ENCODE measurements at places on chromosomes 3 and 15.
A peak's percentile ranks its signal among the peaks of the same experiment; 100 is the strongest.

GRCh38 chr3:99586701-99587100, 51.7 kb upstream of the COL8A1 start:
- DNase-seq: no peak

DNA sequence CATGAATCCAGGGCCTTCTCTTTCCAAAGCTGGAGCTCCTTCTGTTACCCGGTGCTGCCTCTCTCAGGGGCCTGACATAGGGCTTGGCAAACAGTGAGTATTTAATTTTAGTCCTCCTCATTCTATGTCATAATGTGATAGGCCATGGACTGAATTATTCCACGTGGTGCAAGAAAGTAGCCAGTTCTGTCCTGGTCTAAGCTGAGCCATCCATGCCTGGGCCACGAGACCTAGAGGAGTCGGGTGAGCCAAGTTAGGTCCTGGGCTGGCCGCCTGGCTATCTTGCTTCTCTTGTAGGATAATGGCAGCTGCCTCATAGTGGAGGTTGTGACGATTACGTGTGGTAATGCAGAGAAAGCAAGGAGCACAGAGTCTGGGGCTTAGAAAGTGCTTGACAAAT, 170.6 kb downstream of the FAM43A start:
- DNase-seq: no peak

DNA sequence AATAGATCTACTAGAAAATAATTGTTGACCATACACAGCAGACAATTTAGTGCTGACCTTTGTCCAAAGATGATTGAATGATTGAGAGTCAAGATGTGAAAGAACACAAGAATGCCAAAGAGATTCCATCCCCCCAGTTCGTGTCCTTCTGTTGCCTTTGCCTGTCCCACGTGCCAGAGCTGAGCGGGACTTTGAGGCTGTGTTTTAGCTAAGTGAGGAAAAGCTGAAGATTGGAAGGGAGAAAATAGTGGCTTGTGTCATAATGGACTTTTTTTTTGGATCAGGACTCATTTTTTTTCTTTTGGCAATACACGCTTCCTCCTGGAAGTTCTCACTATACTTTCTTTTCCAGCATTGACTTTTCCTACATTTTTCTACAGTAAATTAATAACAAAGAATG, 206.6 kb upstream of the MDFIC2 start:
- no peak for DNase-seq

DNA sequence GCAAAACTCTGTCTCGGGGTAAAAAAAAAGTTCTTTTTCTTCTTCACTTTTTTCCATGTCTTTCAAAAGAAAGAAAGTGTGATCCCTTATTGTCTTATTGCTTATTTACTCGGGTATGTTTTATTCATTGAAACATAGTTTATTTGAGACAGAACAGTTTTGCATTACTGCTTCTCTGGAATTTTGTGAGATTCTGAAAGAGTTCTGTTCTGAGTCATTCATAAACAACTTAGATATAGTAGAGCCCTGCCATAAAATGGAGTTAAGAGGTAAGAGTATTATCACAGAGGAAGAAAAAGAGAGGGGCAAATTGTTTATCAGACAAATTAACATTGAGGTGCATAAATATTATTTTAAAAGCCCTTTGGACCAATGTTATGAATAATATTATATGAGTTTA, 522.2 kb downstream of the ROBO2 start:
- no peak for DNase-seq

DNA sequence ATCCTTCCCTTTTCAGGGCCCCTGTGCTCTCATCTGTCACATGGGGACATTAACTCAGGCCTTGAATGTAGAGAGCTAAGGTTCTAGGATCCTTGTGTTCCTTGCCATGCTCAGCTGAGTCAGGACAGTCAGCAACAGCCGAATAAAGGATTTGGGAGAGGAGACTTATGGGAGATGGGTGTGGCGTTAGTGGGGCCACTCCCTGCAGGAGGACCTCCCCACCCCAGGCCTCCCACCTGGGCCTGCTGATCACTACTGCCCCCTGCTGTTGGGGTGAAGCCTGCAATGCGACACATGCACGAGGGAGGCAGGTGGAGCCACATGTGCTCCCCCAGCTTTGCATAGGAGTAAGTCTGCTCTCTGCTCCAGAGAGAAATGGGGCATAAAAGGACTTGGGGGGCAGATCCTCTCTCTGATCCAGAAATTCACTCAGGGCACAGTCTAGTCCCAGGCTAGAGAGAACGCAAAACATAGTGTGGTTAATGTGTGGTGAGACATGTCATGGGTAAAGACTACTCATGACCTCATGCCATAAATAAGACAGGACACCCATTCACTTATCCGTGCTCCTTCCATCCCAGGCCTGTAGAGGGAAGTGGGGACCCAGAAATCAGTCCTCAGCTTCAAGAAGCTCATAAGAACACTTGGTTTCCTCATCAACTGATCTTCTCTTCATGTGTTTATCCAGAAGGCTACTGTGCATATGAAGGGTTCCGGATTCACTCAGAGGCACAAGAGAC, 19.4 kb downstream of the RBP1 start:
- DNase-seq: no peak

DNA sequence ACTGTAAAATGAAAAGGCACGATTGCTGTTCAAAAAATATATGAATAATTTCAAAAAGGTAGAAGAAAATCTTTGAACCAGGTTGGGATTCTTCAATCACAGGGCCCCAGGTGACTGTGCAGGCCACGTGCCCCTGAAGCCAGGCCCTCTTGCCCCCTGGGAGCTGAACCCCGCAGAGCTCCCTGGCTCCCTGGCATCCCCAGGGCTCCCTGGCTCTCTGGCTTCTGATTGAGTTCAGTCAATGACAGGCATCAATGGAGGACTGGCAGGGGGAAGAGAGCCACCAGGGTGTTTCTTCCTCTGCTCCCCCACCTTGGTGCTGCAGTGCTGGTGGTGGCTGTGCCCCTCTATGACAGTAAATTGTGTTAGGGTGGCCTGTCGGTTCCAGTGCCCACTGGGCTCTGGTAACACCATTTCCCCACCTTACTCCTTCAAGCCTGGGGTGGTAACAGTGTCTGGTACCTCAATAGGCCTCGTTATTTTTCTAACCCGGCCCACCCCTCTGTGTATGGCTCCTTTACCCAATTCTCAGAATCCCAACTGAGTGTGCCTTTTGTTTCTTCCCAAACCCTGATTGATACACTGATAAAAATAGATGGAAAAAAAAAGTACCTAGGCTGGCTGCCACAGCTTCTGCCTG, 62.6 kb downstream of the STARD5 start:
- no peak for DNase-seq

DNA sequence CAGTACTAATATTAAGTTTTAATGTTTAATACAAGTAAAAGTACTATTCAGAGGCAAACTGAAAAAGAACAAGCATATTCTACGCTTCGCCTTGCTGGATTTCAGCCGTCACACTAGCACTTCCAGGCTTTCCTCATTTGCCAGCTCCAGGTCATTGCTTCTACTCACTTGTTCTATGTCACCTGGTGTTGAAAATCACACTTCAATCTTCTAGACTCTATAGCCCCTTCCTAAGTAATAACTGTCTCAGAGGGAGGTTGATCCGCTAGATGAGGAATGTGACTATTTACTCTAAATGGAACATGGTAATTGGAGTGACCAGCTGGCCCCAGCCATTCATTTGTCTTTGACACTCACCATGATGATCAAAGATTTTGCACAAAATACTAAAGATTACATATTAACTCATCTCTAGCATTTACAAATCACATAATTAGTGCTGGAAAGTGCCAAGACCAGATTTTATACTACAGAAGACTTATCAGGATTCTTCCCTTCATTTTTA, 92.0 kb downstream of the GAP43 start:
- DNase-seq: no peak

GRCh38 chr3:153293265-153293664, 131.2 kb downstream of the RAP2B start:
- no peak for DNase-seq

- no peak for DNase-seq
Measured at GRCh38 chr3:170055209-170055608, 17.4 kb downstream of the GPR160 start.

- DNase-seq: no peak
Measured at GRCh38 chr3:194685065-194685717, 492 bp upstream of the FAM43A start.

DNA sequence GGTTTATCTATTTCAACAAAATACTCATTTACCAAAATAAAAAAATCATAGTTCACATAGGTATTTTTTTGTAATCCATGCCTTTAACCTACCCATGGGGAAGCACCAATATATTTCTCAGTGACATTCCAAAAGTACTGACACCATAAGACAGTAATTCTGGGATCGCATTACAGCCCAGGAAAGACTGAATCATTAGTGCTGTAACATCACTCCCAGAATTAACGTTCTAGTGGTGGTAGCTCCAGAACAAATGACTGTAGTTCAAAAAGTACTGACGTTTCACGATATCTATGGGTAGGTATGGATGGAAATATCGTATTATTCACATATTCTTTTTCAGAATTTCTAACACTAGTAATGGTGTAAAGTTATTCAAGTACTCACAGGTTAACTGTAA, 54.3 kb upstream of the NEK10 start:
- DNase-seq: no peak

- peak; percentile 32 for DNase-seq
Measured at GRCh38 chr3:48429317-48429959, 448 bp downstream of the PLXNB1 start.

- no peak for DNase-seq
Measured at GRCh38 chr3:40800343-40800742, 275.6 kb downstream of the ZNF621 start.

- DNase-seq: no peak
Measured at GRCh38 chr15:99566157-99566897, 543 bp downstream of the MEF2A start.

- DNase-seq: no peak
Measured at GRCh38 chr3:78881501-78881900, 886.3 kb downstream of the ROBO1 start.

GRCh38 chr3:184734903-184735701, 23.2 kb upstream of the MAGEF1 start:
- no peak for DNase-seq

DNA sequence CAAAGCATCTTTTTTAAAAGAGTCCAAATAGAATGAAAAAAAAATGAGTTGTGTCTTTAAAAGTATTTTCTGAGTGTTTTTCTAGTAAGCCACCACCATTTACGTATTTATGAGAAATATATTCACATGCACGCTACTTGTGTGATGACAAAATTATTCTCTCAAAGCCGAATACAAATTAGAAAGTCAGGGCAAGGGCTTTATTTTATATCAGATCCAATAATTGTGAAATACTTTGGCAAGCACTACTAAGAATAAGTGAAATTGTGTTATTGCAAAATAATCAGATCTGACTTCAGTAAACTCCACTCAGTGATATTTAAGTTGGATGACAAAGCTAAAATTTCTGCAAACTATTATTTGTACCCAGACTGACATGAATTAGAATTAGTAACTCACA, 589.3 kb upstream of the KCNMB2 start:
- DNase-seq: no peak

GRCh38 chr15:74809956-74810355, 2.7 kb upstream of the LMAN1L start:
- no peak for DNase-seq

GRCh38 chr3:48644898-48645760, 9.9 kb upstream of the SLC26A6 start:
- no peak for DNase-seq

- DNase-seq: no peak
Measured at GRCh38 chr3:24648063-24648462, 153.4 kb upstream of the THRB start.

- DNase-seq: no peak
Measured at GRCh38 chr3:133474817-133475216, 75.0 kb downstream of the BFSP2 start.

- no peak for DNase-seq
Measured at GRCh38 chr15:37108381-37109167, 8.2 kb upstream of the MEIS2 start.

GRCh38 chr15:40115670-40116093, 7.0 kb upstream of the BMF start:
- DNase-seq: no peak

DNA sequence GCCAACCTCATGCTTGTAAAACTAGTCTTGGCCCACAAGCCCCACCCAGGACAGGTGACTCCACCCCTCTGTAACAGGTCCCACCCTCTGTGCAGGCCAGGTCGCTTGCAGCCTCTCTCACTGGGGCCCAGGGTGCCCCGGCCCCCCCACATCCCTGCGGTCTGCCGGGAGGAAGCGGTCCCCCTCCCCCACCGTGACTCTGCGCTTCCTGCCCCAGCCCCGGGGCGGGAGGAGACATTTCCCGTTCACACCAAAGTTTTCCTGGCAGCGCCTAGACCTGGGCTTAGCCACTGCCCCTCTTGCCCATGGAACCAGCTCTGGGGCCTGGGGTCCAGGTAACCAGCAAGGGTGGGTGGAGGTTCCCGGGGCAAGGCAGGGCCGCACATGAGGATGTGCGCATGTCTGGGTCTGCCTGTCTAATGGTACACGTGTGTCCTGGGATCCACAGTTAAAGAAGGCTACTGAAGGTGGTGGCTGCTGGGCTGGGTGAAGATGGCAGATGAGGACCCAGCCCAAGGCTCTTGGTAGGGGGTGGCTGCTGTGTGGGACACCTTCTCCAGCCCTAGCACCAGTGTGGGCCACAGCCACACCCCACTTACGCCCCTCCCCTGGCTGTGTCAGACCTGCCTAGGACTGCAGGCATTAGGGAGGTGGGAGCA, 8.4 kb downstream of the NBEAL2 start:
- no peak for DNase-seq

- no peak for DNase-seq
Measured at GRCh38 chr15:60255390-60255789, 142.4 kb downstream of the ANXA2 start.

GRCh38 chr15:64574301-64575017, 114.1 kb downstream of the ZNF609 start:
- no peak for DNase-seq

DNA sequence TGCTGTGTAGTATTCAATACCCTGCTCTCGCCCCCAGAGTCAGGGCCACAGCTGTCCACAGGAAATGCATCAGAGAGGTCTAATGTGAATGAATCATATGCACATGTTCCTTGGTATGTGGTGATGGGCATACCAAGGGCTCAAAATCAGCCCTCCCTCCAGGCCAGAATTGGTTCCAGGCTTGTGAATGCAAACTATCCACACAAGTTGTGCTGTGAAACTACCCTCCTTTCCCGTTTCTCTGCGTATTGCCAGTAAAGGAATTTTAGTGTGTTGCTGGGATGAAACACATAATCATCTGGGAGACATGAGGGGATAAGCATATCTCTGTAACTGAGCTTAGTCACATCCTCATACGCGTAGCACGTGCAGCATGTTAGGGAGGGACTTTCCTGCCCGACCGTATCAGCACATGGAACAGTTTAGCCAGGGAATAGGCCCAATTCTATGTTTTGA, 9.2 kb upstream of the MME start:
- DNase-seq: no peak

DNA sequence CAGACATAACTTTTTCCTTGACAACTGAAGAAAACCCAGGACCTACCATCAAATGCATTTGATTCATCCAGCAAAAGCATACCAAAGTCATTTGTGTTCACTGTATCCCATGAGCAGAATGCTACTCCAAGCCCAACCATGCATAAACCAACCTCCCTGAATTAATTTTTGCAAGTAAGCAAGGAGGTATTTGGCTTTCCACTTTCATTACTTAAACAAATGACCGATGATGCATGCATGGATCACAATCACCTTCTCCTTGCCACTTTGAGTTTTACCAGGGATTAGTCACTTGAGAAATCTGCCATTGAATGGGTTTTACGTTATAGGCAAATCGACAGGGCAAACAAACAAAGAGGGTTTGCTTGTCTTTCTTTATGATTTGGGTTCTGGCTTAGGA, 214.8 kb downstream of the FMN1 start:
- no peak for DNase-seq
